ENCODE measurements at places on chromosomes 4 and X.
A peak's percentile ranks its signal among the peaks of the same experiment; 100 is the strongest.

GRCh38 chrX:74104356-74105015 is 199.5 kb upstream of the ZCCHC13 start:
- DNase-seq, result peak; percentile 8

GRCh38 chrX:117274965-117275364 is 812.2 kb upstream of the CT83 start:
- no peak for DNase-seq

- no peak for DNase-seq
Measured at GRCh38 chr4:70651864-70652506, 14.3 kb downstream of the JCHAIN start.

DNA sequence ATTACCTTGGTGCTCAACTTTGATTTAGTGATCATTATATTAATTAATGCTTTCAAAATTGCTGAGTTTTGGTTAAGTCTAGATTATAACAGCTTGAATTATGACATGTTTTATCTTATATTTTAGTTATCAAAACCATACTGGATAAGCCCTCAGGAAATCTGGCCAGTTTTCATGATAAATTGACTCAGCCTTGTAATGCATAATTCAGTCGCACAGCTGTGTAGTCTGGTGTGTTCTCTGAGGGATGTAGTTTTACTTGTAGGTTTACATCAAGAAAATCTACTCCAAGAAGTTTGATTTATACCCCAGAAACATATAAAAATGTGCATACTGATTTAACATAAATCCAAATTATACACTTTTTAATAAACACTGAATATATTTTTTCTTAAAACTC is 477.5 kb downstream of the SPRY1 start:
- DNase-seq, result no peak

- no peak for DNase-seq
Measured at GRCh38 chr4:148926276-148927260, 484.4 kb upstream of the NR3C2 start.

DNA sequence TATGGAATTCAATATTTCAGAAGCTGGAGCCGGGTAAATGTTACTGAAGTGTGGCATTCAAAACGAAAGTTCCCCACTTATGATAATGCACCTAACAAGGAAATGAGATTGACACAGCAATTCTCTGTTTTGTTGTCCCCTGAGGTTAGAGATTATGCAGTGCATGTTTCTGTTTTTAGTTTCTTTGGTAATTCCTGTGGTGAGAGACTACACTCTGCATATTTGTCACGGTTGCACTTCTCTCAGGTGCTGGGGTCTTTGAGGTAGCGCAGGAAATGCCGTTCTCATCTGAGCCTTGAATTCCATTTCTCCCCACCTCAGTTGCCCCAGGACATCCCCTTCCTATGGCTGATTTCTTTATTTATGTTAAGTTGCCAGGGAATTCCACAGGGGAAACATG is 15.3 kb upstream of the BEND4 start:
- DNase-seq, result no peak

DNA sequence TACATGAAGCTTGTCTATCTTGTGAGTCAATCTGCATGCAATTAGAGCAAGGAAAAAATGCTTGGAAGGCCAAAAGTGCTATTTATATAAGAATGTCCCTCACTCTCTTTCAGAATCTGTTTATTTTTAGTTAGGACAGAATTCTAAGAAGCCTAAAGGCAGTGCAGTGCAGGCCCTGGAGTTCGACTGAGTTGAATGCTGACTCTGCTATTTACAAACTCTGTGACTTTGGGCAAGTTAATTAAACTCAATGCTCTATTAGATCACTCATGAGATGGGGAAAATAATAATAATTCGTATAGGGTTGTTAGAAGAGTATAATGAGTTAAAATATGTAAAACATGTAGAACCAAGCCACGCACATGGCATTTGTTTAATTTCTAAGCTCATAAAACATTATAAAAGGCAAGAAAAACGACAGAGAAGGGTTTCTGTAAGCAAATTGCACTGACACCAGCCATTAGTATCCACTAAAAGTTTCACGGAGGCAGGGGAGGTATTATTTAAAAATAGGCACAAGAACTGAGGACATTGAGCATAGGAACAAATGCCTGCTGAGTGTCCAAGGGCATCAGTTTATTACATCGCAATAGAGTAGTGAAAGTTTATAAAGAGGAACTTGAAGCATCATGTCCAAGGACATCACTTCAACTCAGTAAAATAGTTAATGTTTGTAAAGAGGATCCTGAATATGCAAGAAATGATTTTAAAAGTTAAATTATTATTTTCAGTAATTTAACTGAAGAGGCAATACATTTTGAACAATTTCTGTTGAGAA is 115.0 kb upstream of the INPP4B start:
- DNase-seq, result no peak

DNA sequence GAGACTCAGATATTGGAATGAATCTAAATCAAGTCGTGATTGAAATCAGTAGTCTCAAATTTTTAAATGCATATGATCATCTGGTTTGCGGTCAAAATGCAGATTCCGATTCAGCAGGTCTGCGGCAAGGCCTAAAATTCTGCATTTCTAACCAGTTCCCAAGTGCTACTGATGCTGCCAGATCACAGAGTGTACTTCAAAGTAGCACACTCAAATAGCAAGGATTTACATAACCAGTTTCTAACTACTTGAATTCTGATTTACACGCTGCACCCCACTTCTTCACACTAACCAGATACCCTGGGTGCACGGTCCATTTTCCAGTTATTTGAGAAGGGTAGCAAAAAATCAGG is 752 bp downstream of the MBTPS2 start:
- DNase-seq, result no peak

DNA sequence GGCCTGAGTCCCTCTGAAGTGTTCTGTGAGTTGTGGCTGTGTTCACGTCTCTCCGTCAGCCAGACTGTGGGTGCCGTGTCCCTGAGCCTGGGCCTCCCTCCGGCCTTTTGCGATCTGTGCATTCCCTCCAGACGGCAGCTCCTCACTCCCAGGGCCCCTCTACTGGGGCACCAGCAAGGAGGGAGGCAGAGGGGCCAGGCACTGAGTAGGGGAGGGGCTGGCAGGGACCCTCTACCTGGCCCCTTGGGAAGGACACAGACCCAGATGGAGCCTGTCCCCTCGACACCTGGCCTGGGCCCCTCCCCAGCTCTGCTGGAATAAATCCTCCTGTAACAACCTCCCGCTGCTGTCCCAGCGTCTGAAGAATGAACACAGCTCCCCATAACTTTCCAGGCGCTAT is 110.0 kb upstream of the NKX1-1 start:
- no peak for DNase-seq

All from GM04503 (cell line).